ENCODE measurements at places on chromosomes 13 and 19. TPM values are rescaled to one million over a fixed set of nuclear protein-coding genes. Genes with fewer than 3 reads are reported as not detected.

GRCh38 chr13:59112221-59112718 is 1051.5 kb downstream of the DIAPH3 start:
- no peaks in the 10 kb centered on the region for H3K27me3 ChIP-seq
- DNase-seq, result no peak
- no peaks in the 10 kb centered on the region for H3K36me3 ChIP-seq

DNA sequence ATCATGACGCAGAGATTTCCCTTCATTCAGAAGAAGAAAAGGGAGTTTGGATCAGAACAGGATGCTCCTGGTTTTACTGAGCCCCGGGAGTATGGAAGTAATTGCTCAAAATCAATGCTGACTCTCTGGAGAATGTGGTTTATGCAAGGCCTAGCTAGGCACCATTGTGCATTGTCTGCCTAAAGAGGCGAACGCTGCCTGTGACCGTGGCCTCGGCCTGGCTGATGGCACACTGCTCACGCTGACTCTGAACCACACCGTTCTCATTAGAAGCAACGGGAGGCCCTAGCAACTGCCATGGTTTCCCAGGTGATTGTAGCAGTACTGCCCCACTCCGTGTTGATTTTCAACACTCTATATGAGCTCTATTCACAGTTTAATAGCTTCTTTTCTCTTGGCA is 41.7 kb upstream of the UBL3 start:
- no peak overlapping the region for H3K27ac ChIP-seq
- no peaks in the 10 kb centered on the region for H3K36me3 ChIP-seq
- no peak overlapping the region for H3K4me3 ChIP-seq
- H3K4me1 ChIP-seq, result no peaks in the 10 kb centered on the region
- no peaks in the 10 kb centered on the region for H3K27me3 ChIP-seq

Gene TNFRSF19
- total RNA-seq, result 12.2 TPM

GRCh38 chr13:94455414-94455813 is 24.1 kb downstream of the DCT start:
- no peaks in the 10 kb centered on the region for H3K36me3 ChIP-seq
- H3K4me3 ChIP-seq, result no peak overlapping the region
- no peaks in the 10 kb centered on the region for H3K4me1 ChIP-seq
- no peak overlapping the region for H3K27ac ChIP-seq

GRCh38 chr19:2529473-2529918 is 53.6 kb downstream of the GADD45B start:
- H3K4me3 ChIP-seq, result no peak overlapping the region
- no peak for DNase-seq
- H3K27ac ChIP-seq, result peak overlapping the region; percentile 27
- H3K27me3 ChIP-seq, result no peaks in the 10 kb centered on the region
- peaks cover 13% of the 10 kb centered on the region for H3K4me1 ChIP-seq

Gene EID2B
- total RNA-seq, result 2.3 TPM

Gene ZNF546
- 5.4 TPM for total RNA-seq

GRCh38 chr13:40377783-40378182 is 288.7 kb downstream of the FOXO1 start:
- DNase-seq, result no peak
- no peaks in the 10 kb centered on the region for H3K4me1 ChIP-seq
- no peak overlapping the region for H3K4me3 ChIP-seq
- no peaks in the 10 kb centered on the region for H3K27me3 ChIP-seq
- no peak overlapping the region for H3K27ac ChIP-seq
- no peaks in the 10 kb centered on the region for H3K36me3 ChIP-seq

Gene ZNF14
- total RNA-seq, result 5.5 TPM

- H3K27me3 ChIP-seq, result no peaks in the 10 kb centered on the region
- no peaks in the 10 kb centered on the region for H3K36me3 ChIP-seq
- no peak for DNase-seq
- no peak overlapping the region for H3K27ac ChIP-seq
- no peak overlapping the region for H3K4me3 ChIP-seq
- H3K4me1 ChIP-seq, result peaks cover 16% of the 10 kb centered on the region
These were observed 186.2 kb downstream of the USP12 start for GRCh38 chr13:26985285-26985878.

Gene POGLUT2
- total RNA-seq, result 1.6 TPM

- H3K4me3 ChIP-seq, result no peak overlapping the region
- no peaks in the 10 kb centered on the region for H3K27me3 ChIP-seq
- peaks cover 18% of the 10 kb centered on the region for H3K4me1 ChIP-seq
- no peak for DNase-seq
- H3K27ac ChIP-seq, result peak overlapping the region; percentile 27
These were observed 10.9 kb downstream of the DPP9 start for GRCh38 chr19:4712771-4713170.

Gene ETV2
- 8.0 TPM for total RNA-seq

DNA sequence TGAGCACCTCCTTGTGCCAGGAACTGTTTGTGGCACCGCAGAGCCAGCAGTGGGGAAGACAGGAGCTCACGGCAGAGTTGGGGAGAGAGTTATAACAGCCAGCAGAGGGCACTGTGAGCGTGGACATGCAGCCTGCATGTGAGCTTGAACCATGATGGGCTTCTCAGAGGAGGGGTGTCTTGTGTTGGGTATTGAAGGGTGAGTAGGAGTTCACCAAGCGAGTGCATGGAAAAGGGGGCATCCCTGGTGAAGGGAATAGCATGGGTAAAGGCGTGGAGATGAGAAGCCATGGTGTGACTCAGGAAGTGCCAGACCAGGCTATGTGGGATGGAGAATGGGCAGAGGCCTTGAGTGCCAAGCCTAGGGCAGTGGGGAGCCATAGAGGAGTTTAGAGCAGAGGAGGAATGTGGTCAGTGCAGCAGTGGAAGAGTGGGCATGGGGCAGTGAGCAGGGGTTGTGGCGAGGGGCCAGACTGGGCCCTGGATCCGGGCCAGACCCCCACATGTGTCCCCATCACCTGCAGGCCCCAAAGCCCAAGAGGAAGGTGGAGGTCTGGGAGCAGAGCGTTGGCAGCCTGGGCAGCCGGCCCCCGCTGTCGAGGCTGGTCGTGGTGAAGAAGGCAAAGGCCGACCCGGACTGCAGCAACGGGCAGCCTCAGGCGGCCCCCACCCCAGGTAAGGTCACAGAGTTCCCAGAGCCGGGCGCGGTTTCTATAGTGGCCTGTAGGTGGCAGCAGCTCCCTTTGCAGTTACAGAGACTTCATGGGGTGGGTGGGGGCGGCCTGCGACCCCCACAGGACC is 11.8 kb upstream of the SHD start:
- H3K4me3 ChIP-seq, result no peak overlapping the region
- DNase-seq, result peak; percentile 37
- peaks cover 36% of the 10 kb centered on the region for H3K36me3 ChIP-seq
- H3K27me3 ChIP-seq, result no peaks in the 10 kb centered on the region
- H3K4me1 ChIP-seq, result no peaks in the 10 kb centered on the region

GRCh38 chr19:33302974-33303790 is 848 bp upstream of the CEBPA start:
- H3K4me3 ChIP-seq, result peak overlapping the region; percentile 79
- peak; percentile 45 for DNase-seq
- peaks cover 77% of the 10 kb centered on the region for H3K4me1 ChIP-seq
- no peaks in the 10 kb centered on the region for H3K27me3 ChIP-seq
- H3K27ac ChIP-seq, result peak overlapping the region; percentile 78
- no peaks in the 10 kb centered on the region for H3K36me3 ChIP-seq

GRCh38 chr19:5652261-5652660 is 28.1 kb downstream of the MICOS13 start:
- H3K4me1 ChIP-seq, result no peaks in the 10 kb centered on the region
- H3K36me3 ChIP-seq, result peaks cover 74% of the 10 kb centered on the region
- no peak overlapping the region for H3K27ac ChIP-seq
- DNase-seq, result no peak
- H3K27me3 ChIP-seq, result no peaks in the 10 kb centered on the region

GRCh38 chr13:19981685-19982238 is 23.2 kb downstream of the ZMYM2 start:
- peaks cover 15% of the 10 kb centered on the region for H3K4me1 ChIP-seq
- H3K36me3 ChIP-seq, result peaks cover 10% of the 10 kb centered on the region
- H3K4me3 ChIP-seq, result no peak overlapping the region
- DNase-seq, result no peak

GRCh38 chr19:5225486-5226345 is 114.9 kb downstream of the PTPRS start:
- no peak for DNase-seq
- H3K27ac ChIP-seq, result no peak overlapping the region
- no peaks in the 10 kb centered on the region for H3K4me1 ChIP-seq
- H3K27me3 ChIP-seq, result no peaks in the 10 kb centered on the region
- H3K36me3 ChIP-seq, result no peaks in the 10 kb centered on the region

Gene CCNA1
- not detected for total RNA-seq

GRCh38 chr13:99724633-99725517 is 223.6 kb downstream of the TM9SF2 start:
- H3K4me3 ChIP-seq, result no peak overlapping the region
- no peaks in the 10 kb centered on the region for H3K36me3 ChIP-seq
- H3K4me1 ChIP-seq, result no peaks in the 10 kb centered on the region

GRCh38 chr13:97459215-97459777 is 25.3 kb downstream of the RAP2A start:
- H3K27ac ChIP-seq, result no peak overlapping the region
- DNase-seq, result no peak
- peaks cover 2% of the 10 kb centered on the region for H3K4me1 ChIP-seq
- peaks cover 4% of the 10 kb centered on the region for H3K36me3 ChIP-seq

DNA sequence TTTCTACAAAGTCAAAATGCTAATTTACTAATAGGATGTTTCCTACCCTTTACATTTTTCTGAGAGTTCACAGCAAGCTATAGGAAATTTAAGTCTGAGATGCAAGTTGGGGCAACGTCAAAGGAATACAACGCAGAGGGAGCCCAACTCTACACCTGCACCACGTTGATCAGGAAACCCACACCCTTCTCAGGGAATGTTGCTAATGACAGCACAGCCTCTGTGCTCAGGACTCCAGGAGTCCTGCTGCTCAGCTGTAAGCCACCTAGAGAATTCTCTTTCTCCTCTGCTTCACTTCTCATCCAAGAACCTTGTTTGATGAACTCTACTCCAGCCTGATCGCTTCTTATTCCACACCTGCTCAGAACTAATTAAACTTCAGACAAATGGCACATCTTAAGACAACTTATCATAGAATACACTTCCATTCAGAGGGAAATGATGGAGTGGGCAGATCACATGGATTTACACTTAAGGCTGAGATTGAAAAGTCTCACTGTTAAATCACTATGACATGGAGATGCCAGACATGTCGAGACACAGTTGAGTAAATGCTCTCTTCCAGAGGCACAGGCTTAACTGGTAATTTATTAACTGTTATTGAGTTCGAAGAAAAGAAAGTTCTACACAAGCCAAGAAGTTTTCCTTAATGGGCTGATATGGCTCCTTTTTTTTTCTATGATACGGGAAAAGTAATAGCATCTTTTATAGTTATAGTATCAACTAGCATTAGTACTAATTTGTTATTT is 811.6 kb upstream of the ARGLU1 start:
- no peak for DNase-seq
- no peak overlapping the region for H3K27ac ChIP-seq
- H3K36me3 ChIP-seq, result no peaks in the 10 kb centered on the region
- H3K4me3 ChIP-seq, result no peak overlapping the region
- H3K4me1 ChIP-seq, result peaks cover 4% of the 10 kb centered on the region
- H3K27me3 ChIP-seq, result no peaks in the 10 kb centered on the region

DNA sequence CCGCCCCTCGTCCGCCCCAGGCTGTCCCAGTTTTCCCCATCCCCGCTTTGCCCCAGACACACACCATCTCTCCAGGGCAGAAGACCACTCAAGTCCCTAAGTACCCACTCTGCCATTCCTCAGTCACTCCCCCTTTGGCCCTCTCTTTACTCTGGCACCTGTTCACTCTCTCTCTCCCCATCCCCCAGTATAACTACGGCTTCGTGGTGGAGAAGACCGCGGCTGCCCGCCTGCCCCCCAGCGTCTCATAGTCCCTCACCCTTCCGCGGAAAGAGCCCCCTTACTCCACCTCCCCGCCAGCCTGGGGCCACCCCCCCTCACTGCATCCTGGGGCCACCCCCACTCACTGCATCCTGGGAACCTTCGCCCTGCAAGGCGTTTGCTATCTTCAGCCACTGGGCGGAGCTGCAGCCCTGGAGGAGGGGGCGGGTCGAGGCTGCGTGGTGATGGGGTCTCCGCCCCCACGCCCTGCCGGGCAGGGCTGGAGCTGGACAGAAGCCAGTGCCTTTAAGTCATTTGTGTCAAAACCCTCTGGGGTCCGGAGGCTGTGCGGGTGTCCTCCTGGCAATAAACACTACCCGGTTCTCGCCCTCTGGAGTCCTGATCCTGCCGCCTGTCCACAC is 5.0 kb downstream of the MVB12A start:
- H3K27ac ChIP-seq, result no peak overlapping the region
- H3K27me3 ChIP-seq, result no peaks in the 10 kb centered on the region
- no peak for DNase-seq
- peaks cover 11% of the 10 kb centered on the region for H3K36me3 ChIP-seq

- H3K4me3 ChIP-seq, result no peak overlapping the region
- H3K27me3 ChIP-seq, result no peaks in the 10 kb centered on the region
- no peak overlapping the region for H3K27ac ChIP-seq
- no peak for DNase-seq
These were observed 7.5 kb downstream of the FAM124A start for GRCh38 chr13:51229731-51230130.

Gene KLC3
- total RNA-seq, result 3.6 TPM

GRCh38 chr19:9709305-9709704 is 34.4 kb upstream of the ZNF562 start:
- H3K36me3 ChIP-seq, result no peaks in the 10 kb centered on the region
- no peaks in the 10 kb centered on the region for H3K27me3 ChIP-seq
- no peaks in the 10 kb centered on the region for H3K4me1 ChIP-seq
- no peak overlapping the region for H3K4me3 ChIP-seq
- DNase-seq, result no peak

- peak; percentile 65 for DNase-seq
- no peaks in the 10 kb centered on the region for H3K27me3 ChIP-seq
- no peaks in the 10 kb centered on the region for H3K4me1 ChIP-seq
- H3K36me3 ChIP-seq, result peaks cover 99% of the 10 kb centered on the region
These were observed 14.8 kb downstream of the PLEKHJ1 start for GRCh38 chr19:2221250-2221831.

Measured in upper lobe of left lung (tissue), 6 donors.